ENCODE measurements at places on chromosomes 1 and 21.

- no peak for DNase-seq
Measured at GRCh38 chr1:71157715-71158114, 76.9 kb upstream of the ZRANB2 start.

GRCh38 chr21:41736423-41736822 is 30.4 kb downstream of the RIPK4 start:
- no peak for DNase-seq

DNA sequence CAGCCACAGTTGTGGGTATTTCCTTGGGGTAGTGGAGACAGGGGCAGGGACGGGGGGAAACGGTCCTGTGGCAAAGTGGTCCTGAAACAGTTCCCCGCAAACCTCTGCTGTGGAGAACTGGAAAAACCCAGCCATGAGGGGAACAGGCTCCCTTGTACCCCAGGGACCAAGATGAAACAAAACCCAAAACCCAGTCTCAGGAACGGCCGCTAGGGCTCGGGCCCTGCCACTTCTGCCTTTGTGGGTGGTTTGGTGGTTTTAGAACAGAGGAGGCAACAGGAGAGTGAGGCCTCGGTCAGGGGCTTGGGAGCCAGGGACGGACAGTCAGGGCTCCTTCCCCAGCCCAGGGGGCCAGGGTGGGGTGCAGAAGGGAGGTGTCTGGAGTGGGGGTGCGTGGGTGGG is 24.8 kb upstream of the EDN2 start:
- DNase-seq: no peak

GRCh38 chr1:228457017-228457395 is 30.2 kb upstream of the RNF187 start:
- DNase-seq: no peak

DNA sequence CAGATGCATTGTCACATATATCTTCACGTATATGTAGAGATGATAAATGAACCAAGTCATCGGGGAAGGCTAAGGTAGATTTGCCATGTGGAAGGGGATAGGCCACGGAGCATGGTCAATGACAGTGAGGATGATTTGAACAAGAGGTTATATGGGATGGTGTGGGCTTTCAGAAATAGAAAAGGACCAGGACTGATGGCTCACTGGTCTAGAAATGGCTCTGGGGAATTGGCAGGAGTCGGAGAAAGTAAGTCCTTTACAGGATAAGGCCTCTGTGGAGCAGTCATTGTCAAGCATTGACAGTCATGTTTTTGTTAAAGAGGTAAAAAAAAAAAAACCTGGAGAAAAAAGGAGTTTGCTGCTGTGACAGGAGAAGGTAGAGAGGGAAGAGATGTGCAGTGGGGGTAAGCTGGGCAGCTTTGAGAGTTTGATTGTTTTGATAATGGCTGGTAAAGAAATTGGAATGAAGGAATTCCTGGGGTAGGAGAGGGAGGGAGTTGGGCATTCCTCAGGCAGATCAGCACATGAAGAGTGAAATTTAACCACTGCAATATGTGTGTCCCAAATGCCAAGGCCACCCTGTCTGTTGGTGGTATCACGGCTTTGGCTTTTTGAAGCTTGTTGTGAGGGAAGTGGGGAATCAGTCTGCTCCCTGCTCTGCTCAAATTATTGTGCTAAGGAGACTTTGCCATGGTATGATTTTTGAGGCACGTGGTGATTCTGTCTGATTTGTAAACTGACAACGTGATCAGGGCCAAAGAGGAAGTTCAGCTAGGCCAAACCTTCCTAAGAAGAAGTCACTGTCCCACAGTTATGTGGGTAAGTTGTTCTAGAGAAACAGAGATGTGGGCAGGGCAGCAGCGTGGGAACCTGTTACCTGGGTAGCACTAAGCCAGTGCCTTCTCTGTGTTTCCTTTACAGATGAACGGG is 26.0 kb downstream of the MACF1 start:
- no peak for DNase-seq

- DNase-seq: no peak
Measured at GRCh38 chr1:232728507-232729263, 76.5 kb upstream of the MAP10 start.

- DNase-seq: no peak
Measured at GRCh38 chr1:164637461-164638375, 78.7 kb downstream of the PBX1 start.

DNA sequence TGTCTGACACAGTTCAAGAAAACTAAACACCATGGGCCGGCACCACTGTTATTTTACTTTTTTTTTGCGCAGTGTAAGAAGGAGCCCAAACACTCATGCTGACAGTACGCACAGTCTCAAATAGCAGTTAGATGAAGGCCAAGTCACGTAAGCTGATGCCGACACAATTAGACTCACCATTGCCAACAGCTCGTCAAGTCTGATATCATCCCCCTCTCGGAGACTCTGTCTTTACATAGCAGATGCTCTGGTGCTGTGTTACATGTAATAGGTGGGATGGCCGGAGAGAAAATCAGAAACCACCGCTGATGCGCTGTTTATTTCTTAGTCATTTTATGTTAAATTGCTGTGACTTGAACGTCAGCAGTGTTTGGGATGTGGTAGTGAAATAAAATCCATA is 49.3 kb downstream of the TGFB2 start:
- DNase-seq: no peak

GRCh38 chr1:220789532-220790147 is 2.9 kb downstream of the MTARC1 start:
- DNase-seq: no peak

Measured in NCI-H1105 (cell line).